ENCODE measurements at places on chromosomes 5 and 9. TPM values are rescaled to one million over a fixed set of nuclear protein-coding genes. Genes with fewer than 3 reads are reported as not detected.

Gene LCP2
- not detected for total RNA-seq

Gene ECSCR
- total RNA-seq = not detected

Gene SCGB3A2
- not detected for total RNA-seq

Gene UBAP1
- 45.0 TPM for total RNA-seq

Gene PCDHGA1
- total RNA-seq = 0.48 TPM

Gene NUTM2F
- total RNA-seq = not detected

Gene SPINK6
- total RNA-seq = 0.53 TPM

Data from A549 treated with DMSO at 1 μM for 4 hours (cell line).